Esophagus mucosa (tissue), 1 donor: ENCODE measurements at places on chromosomes 5 and 9. TPM values are rescaled to one million over a fixed set of nuclear protein-coding genes. Genes with fewer than 3 reads are reported as not detected.

Gene PJA2
- 39.2 TPM for total RNA-seq

Gene SPATA31A3
- not detected for total RNA-seq

Gene ZNG1E
- total RNA-seq, result 29.5 TPM

Gene MAST4
- 106 TPM for total RNA-seq

Gene STPG3
- total RNA-seq, result not detected

Gene DDX4
- not detected for total RNA-seq

Gene ADRB2
- 2.8 TPM for total RNA-seq

Gene NIPAL4
- total RNA-seq, result 31.2 TPM

Gene SPATA6L
- 3.1 TPM for total RNA-seq

Gene TNFSF8
- 0.20 TPM for total RNA-seq

Gene MARCHF11
- not detected for total RNA-seq

Gene NAIP
- total RNA-seq, result 4.2 TPM

Gene RELL2
- 4.5 TPM for total RNA-seq

Gene DIPK1B
- total RNA-seq, result 0.76 TPM

Gene DBH
- total RNA-seq, result not detected
